Naive thymus-derived CD8-positive, alpha-beta T cell (primary cell): ENCODE measurements at places on chromosomes 12 and 14.

DNA sequence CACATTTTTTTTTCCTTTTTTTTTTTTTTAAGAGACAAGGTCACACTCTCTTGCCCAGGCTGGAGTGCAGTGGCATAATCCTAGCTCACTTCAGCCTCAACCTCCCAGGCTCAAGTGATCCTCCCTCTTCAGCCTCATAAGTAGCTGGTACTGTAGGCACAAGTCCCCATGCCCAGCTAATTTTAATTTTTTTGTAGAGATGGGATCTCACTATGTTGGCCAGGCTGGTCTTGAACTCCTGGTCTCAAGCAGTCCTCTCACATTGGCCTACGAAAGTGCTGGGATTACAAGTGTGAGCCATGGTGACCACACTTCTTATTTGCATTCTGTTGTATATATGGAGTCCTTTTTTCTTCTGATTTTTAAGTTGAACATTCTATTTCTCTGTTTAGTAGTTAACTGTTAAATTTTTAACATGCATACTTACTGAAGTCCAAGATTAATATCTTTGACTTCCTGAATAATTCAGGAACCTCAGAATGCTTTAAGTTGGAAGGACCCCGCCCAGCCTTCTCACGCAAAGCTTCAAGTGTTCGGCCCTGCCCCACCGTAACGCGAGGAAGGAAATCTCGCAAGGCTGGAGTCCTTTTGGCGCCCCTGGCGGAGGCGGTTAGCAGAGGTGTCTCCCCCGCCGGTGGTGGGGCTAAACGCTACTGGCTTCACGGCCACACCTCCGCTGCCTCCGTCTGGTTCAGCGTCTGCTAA, 21.6 kb downstream of the SPATS2 start:
- peak; percentile 57 for DNase-seq

- peak; percentile 91 for DNase-seq
These were observed 14.6 kb upstream of the PNMA1 start for GRCh38 chr14:73728717-73729330.

DNA sequence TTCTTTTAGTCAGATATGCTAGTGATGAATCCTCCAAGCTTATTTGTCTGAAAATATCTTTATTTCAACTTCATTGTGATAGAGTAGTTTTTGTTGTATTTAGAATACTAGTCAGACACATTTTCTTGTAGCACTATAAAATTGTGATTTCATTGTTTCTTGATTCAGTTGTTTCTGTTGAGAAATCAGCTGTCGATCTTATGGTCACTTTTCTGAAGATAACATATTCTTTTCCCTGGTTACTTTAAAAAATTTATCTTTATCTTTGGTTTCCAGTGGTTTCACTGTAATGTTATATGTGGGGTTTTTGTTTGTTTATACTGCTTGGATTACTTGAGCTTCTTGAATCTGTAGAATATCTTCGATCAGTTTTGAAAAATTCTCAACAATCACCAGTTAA, 426.1 kb downstream of the SOX5 start:
- no peak for DNase-seq

DNA sequence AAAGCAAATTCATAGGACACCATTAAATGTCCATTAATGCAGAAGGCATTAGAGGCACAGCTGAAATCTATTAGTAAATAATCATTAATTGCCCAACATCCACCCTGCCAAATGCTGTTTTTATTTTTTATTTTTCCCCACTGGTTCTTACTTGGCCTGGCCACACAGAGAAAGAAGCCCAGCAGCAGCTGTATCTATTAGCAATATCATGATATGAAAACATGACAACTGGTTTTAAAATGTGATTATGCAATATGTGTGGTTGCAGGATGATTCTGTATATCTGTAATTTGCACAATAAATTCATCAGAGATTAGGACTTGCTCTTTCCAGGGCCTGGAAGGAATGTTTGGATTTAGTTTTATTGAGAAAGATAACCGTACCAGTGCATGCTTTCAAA, 44.9 kb downstream of the SIX6 start:
- DNase-seq: no peak

- peak; percentile 53 for DNase-seq
These were observed 108.5 kb downstream of the ARF6 start for GRCh38 chr14:50001151-50001998.

DNA sequence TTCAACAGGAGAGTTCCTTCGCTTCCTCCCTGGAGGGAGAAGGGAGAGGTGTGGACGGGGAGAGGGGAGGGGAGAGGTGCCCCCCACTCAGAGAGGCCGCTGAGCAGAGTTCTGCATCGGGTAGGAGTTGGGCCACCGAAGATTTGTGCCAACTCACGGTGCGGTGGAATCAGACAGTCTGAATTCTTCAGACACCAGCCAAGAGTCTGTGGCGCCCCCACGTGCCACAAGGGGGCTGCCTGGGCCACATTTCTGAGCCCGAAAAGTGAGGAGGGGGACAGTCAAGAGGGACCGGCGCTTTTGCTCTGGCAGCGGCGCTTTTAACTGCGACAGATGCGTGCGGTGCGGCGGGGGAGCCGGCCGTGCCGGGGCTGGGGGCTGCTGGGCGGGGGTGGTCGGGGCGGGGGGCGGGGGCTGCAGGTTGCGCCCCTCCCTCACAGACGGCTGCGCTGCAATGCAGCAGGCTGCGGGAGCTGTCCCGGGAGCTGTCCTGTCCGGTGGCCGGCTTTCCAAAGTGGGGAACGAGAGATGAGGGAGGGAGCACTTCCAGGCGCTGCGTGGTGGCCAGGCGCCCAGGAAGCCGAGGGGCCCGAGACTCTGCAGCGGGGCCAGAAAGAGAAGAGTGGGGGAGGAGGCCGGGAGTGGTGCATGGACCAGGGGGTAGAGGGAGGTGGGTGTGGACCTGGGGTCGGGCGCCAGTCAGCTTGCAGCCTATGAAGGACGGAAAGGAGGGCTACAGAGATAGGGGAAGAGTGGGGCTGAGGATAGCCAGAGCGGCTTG, 975 bp upstream of the RTL1 start:
- no peak for DNase-seq

GRCh38 chr12:124910561-124911478, 3.6 kb downstream of the UBC start:
- no peak for DNase-seq

GRCh38 chr14:94144765-94145164, 15.4 kb upstream of the IFI27L2 start:
- no peak for DNase-seq

DNA sequence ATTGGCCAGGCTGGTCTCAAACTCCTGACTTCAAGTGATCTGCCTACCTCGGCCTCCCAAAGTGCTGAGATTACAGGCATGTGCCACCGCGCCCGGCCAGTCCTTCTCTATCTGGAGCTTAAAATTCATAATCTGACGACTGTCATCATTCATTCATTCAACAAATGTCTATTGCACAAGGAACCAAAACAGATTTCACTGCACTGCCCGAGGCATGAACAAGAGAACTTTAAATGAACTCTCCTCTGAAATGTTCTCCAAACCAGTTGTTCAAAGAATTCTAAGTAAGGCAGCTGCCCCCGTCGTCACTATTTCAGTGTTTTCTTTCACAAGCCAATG, 44.8 kb upstream of the METAP2 start:
- DNase-seq: no peak

- no peak for DNase-seq
These were observed 902 bp downstream of the EML5 start for GRCh38 chr14:88791629-88792472.

DNA sequence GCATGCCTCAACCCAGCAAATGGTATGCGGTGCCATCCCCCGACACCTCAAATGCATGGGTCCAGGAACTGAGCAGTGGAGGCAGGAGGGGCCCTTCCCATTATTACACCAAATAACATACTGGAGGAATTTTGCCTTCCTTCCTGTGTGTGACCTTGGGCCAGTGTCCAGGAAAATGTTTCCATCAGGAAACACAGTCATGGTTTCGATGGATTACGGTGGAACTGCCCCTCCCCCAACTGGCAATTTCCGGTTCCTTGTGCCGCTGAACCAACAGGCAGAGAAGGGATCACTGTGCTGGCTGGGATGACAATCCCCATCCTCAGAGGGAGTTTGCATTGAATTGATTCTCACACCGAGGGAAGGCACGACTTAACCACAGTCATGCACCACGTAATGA, 9.1 kb upstream of the CDC42BPB start:
- no peak for DNase-seq

- DNase-seq: no peak
These were observed 29.0 kb upstream of the MAX start for GRCh38 chr14:65131301-65131701.

GRCh38 chr12:3078086-3078820, 1.1 kb downstream of the TSPAN9 start:
- DNase-seq: no peak

DNA sequence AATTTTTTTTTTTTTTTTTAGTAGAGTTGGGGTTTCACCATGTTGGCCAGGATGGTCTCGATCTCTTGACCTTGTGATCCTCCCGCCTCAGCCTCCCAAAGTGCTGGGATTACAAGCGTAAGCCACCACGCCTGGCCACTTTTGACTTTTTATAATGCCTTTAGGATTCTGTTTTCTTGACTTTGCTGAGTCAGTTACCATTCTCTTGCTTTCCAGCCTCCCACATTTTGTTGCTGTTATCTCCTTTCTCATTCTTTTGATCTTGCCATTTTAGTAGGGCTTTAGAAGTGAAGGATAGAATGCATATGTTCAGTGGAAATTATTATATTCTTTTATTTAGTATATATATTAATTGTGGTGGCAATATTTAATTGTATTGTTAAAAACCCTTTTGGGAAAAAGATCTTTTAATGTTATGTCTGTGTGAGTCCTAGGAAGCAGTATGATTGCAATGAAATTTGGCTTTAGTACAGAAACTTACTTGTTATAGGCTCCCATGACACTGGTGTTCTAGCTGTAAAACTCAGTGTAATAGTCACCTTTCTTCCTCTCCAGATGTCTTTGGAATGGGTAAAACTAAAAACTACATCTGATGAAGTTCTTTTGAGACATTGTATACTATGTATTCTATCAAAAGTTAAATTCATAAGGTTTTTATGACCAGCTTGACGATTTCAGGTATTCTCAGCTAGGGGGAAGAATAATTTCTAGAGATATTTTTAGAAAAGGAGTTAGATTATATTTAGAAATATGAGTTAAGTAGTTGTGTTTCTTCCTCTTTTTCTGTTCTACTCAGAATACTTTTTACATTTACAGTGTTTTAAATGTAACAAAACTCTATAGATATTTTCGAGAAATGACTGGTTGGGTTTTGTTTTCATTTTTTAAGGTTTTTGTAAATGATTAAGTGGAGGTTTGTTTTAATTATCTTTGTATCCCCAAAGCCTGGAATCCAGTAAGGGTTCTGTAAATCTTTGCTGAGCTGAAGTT, 74.7 kb downstream of the APAF1 start:
- no peak for DNase-seq

GRCh38 chr14:55411426-55412389, at the start of gene ATG14:
TSS of gene ATG14 (minus strand) at chr14:55411830. CDS start at chr14:55411822, 8 bp downstream.
- peak; percentile 74 for DNase-seq

GRCh38 chr12:14771651-14772137, 31.6 kb downstream of the WBP11 start:
- DNase-seq: peak; percentile 70

GRCh38 chr14:100122481-100123223, 36.8 kb downstream of the DEGS2 start:
- no peak for DNase-seq

DNA sequence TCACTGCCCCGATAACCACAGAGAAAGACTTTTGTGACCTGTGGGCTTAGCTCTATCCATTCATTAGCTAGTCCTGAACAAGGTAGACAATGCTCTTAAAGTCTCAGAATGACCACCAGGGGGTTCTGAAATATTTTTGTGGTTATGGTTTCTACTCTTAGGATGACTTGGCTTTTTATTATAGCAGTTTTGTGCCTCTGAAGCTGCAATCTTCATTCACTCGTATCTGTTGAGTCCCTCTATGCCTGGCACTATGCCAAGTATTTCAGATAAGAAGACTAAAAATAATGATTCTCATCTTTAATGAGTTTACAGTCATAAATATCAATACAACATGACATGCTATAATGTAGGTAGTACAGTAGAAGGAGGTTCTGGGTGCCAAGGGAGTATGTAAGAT, 130.8 kb upstream of the TRHDE start:
- DNase-seq: no peak

DNA sequence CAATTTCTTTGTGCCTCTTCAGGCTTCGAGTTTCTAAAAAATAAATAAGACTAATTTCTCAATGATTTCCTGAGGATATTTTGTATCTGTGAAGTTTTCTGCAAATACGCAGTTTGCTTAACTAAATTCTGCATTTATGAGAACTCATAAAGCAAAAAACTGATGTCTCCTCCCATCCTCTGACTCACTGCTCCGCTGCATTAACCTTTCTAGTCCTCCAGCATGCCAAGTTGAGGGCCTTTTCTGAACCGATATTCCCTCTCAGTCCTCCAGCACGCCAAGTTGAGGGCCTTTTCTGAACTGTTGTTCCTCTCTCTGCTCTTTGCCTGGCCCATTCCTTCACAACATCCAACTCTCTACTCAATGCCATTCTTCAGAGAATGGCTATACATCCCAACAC, 3.2 kb downstream of the IPO8 start:
- no peak for DNase-seq

DNA sequence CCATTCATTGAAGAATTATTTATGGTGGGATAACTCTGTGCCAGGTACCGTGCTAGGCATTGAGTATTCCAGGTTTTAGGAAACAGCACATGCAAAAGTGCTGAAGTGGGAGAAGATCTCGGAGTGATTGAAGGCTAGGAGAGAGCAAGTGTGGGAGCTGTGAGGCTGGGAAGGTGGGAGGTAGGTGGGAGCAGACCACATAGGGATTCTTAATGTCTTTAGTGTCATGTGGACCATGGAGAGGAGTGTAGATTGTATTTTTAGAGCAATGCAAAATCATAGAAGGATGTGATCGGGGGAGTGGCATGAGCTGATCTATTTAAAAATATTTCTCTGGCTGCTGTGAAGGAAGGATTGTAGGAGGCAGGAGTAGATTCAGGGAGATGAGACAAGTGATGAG, 5.4 kb downstream of the PTPN11 start:
- DNase-seq: no peak

GRCh38 chr12:80815351-80815750, 98.6 kb downstream of the MYF5 start:
- DNase-seq: no peak
